ENCODE measurements at places on chromosomes 16 and 17. TPM values are rescaled to one million over a fixed set of nuclear protein-coding genes. Genes with fewer than 3 reads are reported as not detected.

Gene TAF15
- total RNA-seq = 75.8 TPM

Gene LASP1
- 98.6 TPM for total RNA-seq

- no peak for DNase-seq
Measured at GRCh38 chr17:78535273-78536197, 41.7 kb downstream of the DNAH17 start.

GRCh38 chr17:77825621-77826020 lies 132.9 kb upstream of the TNRC6C start:
- DNase-seq = no peak

DNA sequence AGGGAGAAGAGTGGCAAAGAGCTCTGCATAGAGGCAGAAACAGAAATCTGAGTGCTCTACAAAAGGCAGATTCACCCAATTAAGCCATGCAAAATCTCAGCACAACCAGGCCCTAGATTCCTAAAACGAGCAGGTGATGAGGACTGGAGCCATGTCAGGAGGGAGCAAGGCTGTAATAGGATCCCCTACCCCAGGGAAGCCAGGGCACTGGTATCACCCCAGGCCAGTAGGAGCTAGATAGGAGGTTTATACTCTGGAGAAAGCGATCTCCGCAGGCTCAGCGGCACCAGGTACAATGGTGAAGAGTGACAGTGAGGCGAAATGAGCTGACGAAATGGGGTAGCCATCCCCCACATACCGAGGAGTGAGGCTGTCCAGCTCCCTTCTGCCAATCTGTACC lies 171.5 kb downstream of the PARN start:
- DNase-seq = no peak

GRCh38 chr17:29734640-29735039 lies 111.9 kb upstream of the CORO6 start:
- no peak for DNase-seq

Gene RAPGEFL1
- total RNA-seq = 4.3 TPM

Gene TAT
- 1,662 TPM for total RNA-seq
